GM23248 (cell line): ENCODE measurements at places on chromosomes 2 and 18. TPM values are rescaled to one million over a fixed set of nuclear protein-coding genes. Genes with fewer than 3 reads are reported as not detected.

Gene MDH1B
- 0.25 and 0.54 TPM in 2 replicates for total RNA-seq

Gene DLGAP1
- total RNA-seq: 0.22 TPM in 1 of 2 replicates, not detected in the other

GRCh38 chr2:176409671-176410070, 140.4 kb downstream of the MTX2 start:
- DNase-seq: no peak

DNA sequence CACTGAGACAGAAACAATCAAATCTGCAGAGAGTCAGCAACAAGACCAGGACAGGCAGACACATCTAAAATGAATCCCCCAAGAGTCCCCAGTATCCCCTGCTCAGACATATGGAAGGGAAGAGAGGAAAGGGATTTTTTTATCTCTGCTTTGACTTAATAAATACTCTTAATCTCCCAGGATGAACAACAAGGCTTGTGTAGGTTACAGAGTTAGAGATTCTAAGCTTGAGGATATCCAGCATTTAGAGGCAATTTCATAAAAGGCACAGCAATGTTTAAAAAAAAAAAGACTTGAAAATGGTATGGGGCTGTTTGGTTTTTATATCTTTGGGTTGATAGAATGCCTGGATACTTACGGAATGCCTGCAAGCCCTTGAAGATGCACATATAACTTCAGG, 199.9 kb downstream of the ARL4C start:
- DNase-seq: no peak

DNA sequence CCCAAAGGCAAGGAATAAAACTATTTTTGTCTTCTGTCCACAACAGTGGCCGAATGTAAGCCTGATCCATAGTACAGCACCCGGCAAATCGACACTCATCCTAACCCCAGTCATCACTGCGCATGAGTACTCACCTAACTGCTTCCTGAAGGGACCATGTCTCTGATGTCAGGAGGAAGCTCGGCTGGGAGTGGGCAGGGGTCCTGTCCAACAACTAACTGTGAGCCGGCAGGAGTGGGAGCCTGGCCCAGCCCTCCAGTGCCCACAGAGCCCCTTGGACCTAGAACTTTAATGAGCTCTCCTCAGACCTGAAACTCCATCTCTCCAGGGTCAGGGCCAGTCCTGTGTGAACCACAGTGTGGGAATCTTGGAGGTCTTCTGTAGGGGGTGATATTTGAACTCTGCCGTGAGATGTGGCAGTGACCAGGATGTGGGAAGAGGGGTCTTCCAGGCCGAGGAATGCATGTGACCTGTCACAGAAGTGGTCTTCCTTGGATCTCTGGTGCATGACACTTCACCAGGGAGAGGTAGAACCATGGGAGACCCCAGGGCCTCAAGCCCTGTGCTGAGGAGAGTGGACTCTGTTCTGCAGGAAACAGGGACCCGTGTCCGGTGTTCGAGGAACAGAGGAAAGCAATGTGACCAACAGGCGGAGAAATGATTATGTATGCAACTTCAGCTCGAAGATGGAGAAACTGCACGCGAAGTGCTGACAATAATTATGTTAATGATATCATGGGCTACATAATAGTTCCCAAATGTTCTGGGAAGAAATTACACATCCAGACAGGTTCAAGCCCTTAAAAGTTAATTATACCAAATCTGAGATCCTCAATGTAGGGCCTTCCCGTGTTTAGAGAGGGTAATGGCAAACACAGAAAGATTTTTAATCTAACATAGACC, 240.1 kb upstream of the HDAC4 start:
- no peak for DNase-seq

DNA sequence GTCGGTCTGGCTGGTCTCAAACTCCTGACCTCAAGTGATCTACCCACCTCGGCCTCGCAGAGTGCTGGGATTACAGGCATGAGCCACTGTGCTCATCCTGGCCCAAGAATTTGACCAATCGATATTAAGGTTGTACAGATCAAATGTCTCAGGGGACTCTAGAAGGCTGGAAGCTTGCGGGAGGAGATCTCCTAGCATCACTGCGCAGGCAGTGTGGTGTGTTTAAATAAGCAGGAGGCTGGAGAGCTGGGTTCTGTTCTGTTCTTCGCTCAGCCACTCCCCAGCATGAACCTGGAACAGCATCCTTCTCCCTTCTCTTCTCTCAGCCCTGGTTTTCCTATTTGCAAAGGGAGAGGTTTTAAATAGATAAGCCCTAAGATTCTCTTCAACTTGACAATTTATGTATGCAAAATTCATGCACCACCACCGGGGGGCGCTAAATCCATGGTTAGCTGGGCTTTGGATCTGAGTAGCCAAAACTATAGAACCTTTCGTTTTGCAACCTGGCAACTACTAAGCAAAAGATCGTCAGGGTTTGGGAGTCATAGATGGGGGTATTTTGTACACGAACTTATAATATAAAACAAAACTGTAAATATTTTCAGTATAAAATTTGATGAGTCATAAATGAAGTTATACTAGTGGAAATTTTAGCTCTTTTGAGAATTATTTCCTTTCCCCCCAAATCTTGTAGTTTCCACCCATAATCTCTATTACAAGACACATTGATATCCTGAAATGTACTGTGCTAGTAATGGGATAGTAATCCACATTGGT, 60.6 kb downstream of the SLC16A14 start:
- peak; percentile 78 for DNase-seq
